ENCODE measurements at places on chromosomes 3 and 15.

- DNase-seq = no peak
These were observed 106.1 kb downstream of the THSD4 start for GRCh38 chr15:71221417-71221816.

DNA sequence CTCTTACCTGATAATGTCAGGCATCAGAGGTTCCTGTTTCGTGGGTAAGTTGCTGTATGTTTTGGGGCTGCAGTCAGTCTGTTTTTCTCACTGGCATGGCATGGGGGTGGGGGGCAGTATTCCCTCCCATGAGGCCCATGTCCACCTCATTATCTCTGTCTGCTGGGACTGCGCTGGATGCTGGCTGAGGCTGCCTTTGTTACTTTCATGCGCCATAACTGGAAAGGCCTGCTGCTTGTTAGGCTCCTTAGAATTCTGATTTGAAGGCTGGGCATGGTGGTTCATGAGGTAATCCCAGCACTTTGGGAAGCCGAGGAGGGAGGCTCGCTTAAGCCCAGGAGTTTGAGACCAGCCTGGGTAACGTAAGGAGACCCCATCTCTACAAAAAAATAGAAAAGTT, 9.8 kb downstream of the APBA2 start:
- no peak for DNase-seq

GRCh38 chr3:172680684-172681083, 30.2 kb downstream of the NCEH1 start:
- DNase-seq = no peak

DNA sequence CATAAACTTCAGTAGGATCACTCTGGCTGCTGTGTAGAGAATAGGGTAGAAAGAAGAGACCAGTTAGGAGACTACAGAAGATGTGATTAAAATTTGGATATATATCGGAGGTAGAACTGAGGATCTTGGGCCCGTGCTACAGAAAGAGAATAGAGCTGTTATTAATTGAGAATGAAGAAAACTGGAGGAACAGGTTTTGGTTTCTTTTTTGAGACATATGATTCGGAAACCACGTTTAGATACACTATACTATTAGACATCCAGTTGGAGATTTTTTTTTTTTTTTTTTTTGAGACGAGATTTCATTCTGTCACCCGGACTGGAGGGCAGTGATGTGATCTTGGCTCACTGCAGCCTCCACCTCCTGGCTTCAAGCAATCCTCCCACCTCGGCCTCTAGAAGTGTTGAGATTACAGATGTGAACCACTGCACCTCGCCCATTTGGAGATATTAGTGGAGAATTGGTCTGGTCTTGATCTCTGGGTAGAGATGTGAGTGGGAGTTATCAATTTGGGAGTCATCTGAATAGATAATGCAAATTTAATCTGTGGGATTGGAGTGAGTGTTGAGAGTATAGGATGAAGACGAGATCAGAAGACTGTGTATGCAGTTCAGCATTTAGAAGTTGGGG, 50.9 kb downstream of the TCF12 start:
- DNase-seq = no peak

Measured in D341Med (cell line).